ENCODE measurements at places on chromosomes 11 and 22.
A peak's percentile ranks its signal among the peaks of the same experiment; 100 is the strongest.

GRCh38 chr11:120068114-120068573 is 69.8 kb downstream of the TRIM29 start:
- peak; percentile 70 for DNase-seq

- DNase-seq = no peak
Measured at GRCh38 chr11:21612326-21612725, 580.6 kb upstream of the ANO5 start.

GRCh38 chr22:32416556-32417085 is 4.6 kb upstream of the RTCB start:
- no peak for DNase-seq

- no peak for DNase-seq
Measured at GRCh38 chr22:44051961-44052360, 27.9 kb downstream of the PARVB start.

DNA sequence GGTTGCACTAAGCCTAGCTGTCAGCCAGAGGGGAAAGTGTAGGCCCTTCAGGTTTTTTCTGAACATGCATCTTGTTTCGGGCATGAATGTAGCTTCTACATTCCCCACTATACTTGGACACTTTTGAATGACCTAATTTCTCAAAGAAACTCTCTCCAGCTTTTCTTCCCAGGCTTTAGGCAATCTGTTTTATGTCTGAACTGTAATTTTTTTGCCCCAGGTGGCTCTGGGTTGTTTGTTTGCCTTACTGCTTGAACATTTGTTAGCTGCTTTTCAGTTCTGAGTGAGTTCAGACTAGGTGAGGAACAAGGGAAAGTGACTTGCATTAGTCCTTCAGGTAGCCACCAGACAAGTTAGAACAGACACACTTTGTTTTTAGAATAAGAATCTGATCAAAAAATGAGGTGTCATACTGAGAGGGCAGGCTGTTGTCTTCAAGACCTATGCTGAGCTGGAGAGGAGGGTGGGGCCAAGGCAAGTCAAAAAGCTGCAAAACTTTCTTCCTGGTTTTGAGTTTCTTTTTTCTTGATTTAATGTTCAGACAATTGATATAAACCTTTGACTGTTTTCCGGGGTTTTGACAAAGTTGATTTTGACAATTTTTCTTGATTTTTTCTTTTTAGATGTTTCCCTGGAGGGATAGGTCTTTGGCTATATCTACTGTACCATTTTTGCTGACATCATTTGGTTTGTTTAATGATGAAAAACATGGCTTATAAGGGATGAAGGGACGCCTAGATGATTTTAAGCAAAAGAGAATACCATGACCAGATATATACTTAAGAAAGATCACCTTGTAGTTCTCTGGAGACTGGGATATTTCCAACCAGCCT is 182.8 kb downstream of the WNT11 start:
- no peak for DNase-seq

GRCh38 chr22:46891382-46891951 is 129.0 kb downstream of the TBC1D22A start:
- no peak for DNase-seq

- DNase-seq = no peak
Measured at GRCh38 chr22:49979587-49980264, 19.2 kb downstream of the PIM3 start.

DNA sequence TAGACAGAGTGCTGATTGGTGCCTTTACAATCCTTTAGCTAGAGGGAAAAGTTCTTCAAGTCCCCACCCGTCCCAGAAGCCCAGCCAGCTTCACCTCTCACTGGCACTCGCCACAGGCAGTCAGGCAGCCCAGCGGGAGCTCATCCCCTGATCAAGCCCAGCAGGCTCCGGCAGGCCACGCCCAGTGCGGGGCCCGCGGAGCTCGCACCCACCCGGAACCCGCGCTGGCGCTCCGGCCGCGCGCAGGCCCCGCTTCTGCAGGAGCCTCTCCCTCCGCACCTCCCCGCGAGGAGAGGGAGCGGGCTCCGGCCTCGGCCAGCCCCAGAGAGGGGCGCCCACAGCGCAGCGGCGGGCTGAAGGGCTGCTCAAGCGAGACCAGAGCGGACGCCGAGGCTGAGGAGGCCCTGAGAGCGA is 202.4 kb upstream of the PDGFD start:
- no peak for DNase-seq

GRCh38 chr11:35946766-35947165 is 2.9 kb downstream of the LDLRAD3 start:
- no peak for DNase-seq

DNA sequence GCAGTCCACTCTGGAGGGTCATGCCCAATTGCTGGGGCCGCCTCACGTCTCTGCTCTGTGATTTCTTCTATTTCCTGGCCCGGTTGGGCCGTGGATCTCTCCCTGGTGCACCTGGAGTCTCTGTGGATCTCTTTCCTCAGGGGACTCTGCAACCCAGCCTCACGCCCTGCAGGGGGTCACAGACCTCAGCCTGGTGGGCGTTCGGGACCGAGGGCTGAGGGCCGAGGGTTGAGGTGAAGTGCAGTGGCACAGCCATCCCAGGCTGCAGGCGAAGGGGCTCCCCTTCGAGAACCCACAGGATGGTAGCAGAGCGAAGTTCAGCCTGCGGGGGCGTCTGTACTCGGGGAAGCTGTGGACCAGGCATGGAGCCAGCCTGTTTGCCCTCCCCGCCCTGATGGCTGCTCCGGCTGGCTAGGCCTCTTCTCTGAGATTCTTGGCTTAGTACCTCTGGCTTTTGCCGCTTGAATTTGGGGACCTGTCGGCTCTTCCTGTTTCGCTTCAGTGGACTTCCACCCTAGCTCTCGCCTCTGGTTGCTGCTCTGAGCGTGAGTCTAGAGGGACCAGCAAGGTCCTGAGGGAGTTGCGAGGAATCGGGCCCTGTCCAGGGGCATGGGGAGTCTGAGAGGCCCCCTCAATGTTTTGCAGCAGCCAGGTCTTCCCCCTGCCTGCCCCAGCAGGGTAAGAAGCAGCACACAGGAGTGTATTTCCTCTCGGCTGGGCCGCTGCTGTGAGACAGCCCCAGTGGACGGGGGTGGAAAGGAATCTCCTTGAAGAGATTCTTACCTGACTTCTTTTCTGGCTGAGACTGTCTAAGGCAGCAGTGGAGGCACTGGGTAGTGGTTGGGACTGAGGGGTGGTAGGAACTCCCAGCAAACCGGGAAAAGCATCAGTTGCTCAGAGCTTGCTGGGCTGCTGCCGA is 140.8 kb downstream of the TBC1D22A start:
- DNase-seq = no peak

GRCh38 chr11:69192301-69192721 is 36.6 kb downstream of the SMIM38 start:
- DNase-seq = no peak

- DNase-seq = peak; percentile 64
Measured at GRCh38 chr11:66363805-66364535, 7.6 kb downstream of the SLC29A2 start.

- DNase-seq = no peak
Measured at GRCh38 chr11:78831571-78831970, 256.9 kb upstream of the NARS2 start.

DNA sequence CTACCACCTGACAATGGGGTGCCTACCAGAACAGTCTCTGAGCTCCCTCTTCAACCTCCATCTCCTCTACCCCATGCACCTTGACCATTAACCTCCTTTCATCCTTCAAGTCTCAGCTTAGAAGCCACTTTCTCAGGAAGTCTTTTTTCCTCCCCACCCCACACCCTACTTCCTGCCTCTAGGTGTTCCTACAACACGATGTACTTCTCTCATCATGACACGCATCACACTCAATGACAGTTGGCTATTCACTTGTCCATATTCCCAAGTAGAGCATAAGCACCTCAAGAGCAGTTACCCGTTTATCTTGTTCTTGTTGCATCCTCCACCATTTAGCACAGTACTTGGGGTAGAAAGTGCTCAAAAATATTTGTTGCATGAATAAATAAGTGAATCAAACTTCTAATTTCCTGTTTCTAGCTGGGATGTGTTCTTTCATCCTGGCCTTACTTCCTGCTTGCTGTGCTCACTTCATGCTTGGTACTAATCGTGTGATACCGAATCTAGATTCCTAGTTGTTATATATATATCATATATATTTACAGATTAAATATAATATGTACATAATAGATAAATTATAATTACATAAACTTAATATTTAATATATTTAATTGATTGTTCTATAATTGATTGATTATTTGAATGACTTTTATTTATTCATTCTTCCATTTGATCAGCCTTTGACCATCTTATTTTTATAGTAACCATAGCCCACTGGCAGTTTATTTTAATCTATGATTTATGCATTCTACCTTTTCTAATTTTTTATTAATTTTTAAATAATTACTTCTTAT is 177.5 kb upstream of the TMEM45B start:
- no peak for DNase-seq

GRCh38 chr22:38882972-38883622 is 11.1 kb upstream of the CBX6 start:
- no peak for DNase-seq

DNA sequence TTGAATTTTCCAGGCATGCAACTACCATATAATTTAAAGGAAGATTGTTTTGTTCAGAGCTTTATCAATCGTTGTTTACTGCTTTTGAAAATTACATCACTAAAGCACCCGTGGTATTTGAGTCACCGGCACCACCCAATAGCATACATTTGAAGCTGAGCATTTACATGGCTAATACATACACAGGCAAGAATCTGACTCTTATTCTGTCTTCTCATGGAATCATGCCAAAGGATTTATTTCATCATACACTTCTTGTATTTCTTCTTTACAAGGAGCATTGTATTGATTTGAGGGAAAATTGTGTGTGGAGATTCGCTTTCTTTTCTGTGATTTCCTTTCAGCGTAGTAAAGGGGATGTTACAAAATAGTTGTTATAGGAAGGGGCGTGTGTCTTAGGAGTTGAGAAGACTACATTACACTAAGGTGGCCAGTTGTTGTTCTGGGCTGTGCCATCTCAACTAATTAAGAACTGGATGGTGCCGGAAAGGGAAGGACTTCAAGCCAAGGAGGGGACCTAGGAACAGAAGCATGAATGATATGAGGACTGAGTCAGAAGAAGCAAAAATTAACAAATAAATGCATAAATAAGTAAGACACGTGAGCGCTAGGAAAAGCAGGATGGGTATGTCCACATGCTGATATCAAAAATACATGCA is 12.9 kb upstream of the CD3E start:
- DNase-seq = no peak

DNA sequence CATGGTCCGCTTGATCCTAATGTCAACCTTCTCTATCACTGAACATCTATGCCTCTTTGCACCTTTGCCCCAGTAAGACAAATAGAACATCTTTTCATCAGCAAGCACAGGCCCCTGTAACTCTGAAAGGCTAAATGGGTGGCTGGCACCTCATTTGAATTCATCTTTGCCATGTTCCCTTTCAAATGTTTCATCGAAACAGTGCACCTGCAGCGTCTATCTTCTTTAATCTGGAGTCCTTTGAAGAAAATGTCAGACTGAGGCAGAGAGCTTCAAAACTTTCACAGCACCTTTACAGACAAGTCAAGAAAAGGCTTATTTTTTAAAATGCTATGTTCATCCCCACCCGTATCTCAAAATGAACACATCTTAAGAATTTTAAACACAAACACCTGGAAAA is 3.4 kb downstream of the MPPED2 start:
- no peak for DNase-seq

DNA sequence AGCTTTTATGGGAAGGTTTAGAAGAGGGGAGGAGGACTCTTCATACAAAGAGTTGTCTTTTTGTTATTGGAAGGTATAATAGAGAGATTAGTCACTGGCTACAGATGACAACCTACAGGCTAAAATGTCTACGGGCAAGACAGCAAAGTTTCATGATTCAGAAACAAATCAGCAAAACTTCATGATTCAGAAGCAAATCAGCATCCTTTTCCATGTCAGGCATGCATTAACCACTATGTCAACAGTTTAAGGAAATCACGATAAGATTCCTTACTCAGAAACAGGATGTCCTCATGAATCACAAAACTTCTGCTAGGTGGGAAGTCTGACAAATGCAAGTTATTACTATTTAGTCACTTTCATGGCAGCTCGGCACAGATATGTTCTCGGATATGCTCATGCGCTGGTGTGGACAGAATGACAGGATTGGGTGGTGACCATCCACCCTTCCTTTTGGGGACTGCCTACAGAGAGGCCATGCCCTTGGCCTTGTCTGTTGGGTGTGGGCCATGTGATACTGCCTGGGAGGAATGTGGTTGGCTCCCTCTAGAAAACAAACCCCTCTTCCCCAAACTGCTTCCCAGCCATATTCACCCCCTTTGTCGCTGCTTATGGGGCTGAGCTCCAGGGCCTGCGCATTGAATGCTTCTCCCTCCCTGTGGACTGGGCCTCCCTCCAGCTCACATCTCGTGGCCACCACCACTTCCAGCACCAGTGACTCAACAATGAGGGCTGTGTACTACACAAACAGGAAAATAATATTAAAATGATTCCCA is 10.1 kb downstream of the C11orf91 start:
- peak; percentile 62 for DNase-seq

- DNase-seq = no peak
Measured at GRCh38 chr11:107853070-107853469, 5.5 kb downstream of the SLC35F2 start.

GRCh38 chr11:95415837-95416304 is 184.9 kb upstream of the SESN3 start:
- DNase-seq = no peak

DNA sequence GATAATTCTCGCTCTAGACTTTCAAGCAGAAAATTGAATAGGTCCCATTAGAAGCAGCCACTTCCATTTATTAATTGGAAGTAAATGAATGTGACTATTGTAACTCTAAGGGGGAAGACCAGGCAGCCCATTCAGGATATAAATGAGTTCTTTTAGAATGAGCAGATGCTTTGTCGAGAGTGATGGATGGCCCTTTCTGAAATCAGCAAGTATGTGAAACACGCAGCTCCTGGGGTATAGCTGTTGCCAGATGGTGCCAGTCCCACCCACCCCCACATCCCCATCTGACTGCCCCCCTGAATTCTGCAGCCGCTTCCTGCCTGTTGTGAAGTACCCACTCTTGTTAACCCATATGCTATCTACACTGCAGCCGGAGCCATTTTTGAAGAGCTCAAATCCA is 3.7 kb downstream of the SLC15A3 start:
- no peak for DNase-seq

DNA sequence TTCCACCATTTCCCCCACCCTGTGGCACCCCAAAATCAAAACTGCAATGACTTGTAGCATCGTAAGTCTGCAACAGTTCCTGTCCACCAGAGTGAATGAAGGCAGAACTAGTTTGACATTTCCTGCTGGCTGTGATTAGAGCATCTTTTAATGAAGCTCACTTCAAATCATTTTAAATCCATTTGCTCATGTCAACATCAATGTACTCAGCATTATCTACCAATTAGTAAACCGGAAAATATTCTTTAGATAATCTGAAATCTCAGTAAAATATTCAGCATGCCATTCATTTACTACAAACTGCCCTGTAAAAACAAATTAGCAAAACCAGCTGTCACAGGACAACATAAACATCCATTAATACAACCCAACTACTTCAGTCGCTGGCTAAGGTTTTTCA is 38.1 kb downstream of the CADM1 start:
- DNase-seq = no peak

- DNase-seq = no peak
Measured at GRCh38 chr11:113001709-113002108, 40.5 kb downstream of the NCAM1 start.

- peak; percentile 36 for DNase-seq
Measured at GRCh38 chr11:32210556-32210955, 119.7 kb downstream of the RCN1 start.
